NCI-H2081 treated with DMSO at 0.1 percent for 48 hours (cell line): ENCODE measurements at places on chromosomes 2 and 18.

GRCh38 chr2:1633092-1633671 lies 111.1 kb downstream of the PXDN start:
- no peak for DNase-seq

DNA sequence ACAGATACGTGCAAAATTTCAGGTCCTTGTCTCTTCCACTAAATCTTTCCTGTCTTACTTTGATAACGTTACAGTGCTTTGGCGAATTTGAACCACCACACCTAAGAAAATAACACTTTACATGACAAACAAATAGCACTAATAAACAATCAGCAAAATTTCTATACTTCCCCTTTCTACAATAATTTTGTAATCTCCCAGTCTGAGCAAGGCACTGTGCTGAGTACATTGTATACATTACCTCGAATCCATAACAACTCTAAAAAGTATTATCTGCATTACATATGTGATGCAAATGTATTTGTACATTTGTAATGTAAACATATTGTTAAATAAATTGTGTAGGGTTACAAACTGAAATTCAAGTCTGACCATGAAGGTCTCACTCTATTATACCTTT lies 49.9 kb downstream of the RTN4 start:
- no peak for DNase-seq

DNA sequence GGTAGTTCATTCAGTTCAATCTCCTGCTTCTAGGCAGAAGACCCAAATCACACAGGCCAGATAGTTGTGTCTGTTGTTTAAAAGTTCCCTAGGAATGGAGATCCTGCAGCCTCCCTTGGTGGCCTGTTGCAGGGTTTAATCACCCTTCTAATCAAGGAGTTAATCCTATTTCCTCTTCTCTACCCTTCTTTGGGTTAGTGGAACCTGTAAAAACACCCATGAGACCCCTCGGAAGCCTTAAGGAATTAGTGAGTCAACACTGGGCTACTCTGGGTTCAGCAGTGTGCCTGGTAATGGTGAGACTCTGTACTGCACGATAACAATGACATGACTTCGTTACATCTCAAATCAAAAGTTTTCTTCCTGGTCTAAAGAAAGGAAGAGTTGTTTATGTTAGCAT lies 217.6 kb upstream of the NRP2 start:
- DNase-seq: no peak

DNA sequence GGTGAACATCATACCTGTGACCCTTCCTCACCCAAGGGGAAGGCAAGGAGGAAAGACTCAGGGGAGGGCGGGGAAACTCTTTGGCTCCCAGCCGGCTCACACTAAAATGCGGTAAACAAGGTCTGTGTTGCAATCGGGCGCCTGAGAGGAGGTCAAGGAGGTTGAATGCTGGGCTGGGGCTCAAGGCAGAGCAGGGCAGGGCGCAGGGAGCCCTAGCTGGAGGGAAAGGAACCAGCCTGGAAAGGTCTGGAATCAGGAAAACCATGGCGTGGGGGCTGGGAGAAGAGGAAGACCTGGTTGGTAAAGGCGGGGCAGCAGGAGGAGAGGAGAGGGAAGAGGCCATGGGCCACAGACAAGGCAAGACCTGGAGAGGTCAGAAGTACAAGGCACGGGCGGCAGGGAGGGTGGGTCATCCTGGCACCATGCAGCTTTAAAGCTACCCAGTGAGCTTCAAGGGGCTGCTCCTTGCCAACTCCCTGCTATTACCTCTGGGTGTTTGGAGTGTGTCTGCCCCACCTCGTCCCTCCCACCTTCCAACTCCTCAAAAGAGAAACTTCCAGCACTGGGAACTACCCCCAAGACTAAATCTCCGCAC lies 4.8 kb upstream of the TMEM37 start:
- DNase-seq: no peak

DNA sequence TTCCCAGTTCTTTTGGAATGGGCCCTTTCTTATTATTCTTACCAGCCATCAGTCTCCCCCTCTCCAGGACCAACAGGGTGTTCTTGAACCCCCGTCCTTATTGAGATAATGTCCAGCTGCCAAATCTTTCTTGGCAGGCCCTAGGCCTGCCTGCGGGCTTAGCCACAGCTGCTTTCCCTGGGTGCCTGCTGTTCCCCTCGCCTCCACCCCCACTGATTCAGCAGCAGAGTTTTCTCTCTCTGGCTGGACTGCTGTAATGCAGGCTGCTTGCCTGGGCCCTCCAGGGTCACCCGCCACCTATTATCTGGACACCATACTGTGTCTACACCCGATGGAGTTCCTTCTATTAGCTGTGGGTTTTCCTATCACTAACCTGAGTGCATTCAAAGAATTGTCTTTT lies 395.4 kb upstream of the ATP5MC3 start:
- no peak for DNase-seq

GRCh38 chr2:100972452-100972851 lies 29.6 kb upstream of the RPL31 start:
- DNase-seq: no peak

DNA sequence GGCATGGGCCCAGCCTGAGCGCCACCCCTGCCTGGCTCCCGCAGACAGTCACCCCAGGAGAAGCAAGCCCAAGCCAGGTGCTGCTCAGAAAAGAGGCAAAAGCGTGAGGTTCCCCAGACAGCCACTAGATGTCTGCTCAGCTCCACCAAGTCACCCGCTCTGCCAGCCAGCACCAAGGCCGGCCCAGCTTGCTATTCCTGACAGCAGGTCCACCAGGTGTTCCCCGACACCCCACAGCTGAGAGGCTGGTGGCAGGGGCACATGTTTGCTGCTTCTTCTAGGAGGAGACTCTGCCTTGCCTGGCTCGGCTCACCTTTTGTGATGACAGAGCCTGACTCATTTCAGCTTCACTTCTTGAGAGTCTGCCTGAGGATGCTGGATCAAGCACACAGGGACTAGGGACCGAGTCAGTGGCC lies 206.7 kb downstream of the MGAT5 start:
- DNase-seq: peak; percentile 58
